Fibroblast of the conjunctiva (primary cell): ENCODE measurements at places on chromosomes 6 and 20.
A peak's percentile ranks its signal among the peaks of the same experiment; 100 is the strongest.

DNA sequence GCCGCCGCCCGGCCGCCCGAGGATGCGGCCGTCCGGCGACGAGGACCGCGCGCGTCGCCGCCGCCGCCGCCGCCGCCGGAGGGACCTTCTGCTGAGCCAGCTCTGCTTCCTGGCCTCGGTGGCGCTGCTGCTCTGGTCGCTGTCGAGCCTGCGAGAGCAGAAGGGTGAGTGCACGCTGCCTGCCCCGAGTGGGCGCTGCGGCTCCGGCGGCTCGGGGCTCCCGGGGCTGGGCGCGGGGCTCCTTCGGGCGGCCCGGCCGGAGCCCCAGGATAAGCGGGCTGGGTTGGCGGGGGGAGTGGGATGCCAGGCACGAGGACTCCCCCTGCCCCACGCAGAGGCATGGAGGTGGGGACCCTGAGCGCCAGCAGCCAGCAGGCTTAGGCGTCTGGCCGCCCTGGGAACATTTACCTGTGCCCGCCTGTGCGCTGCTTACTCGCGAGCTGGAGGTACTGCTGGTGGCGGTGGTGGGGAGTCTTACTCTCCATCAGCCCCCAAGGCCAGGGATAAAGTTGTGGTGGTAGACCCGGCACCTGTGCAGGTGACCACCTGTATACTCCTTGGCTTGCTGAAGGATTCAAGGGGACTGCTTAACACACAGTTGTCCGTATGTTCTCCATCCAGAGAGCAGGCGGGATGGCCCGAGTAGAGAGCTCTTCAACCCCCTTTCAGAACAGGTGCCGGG, 520 bp downstream of the SLC24A3 start:
- DNase-seq, result peak; percentile 9

DNA sequence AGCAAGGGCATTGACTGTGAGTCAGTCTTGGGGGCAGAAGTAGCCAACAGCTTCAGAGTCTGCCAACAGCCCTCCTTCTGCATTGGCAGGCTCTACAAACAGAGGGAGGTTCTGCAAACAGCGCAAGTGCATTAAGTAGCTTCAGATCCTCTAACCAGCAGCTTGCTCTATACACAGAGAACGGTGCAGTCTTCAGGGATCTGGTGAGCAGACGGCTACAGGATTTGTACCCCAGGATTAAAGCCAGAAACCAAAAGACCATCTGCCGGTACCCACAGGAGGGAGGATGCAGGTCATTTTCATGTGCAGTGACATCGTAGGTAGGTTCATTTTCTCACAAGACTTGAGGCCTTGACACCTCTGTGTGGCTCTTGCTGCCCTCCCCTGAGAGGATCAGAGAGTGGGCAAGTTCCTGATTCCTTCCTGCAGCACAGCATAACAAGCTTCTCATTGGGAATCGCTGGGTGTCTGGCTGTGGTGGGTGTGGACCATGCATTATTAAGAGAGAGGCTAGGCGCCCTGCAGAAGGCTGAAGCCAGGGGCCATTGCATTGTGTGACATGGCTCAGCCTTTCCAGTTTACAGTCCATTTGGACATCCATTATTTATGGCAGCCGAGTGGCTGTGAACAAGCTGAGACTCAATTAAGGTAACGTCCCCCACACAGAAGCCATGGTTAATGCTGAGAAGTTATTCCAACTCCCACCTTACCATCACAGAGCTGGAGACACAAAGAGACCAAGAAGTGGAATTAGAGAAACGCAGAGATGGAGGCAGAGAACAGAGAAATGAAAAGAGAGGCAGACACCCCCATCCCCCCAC, 250.0 kb downstream of the LRFN2 start:
- DNase-seq, result no peak

- peak; percentile 69 for DNase-seq
These were observed 567 bp upstream of the FNDC11 start for GRCh38 chr20:63553251-63553932.

DNA sequence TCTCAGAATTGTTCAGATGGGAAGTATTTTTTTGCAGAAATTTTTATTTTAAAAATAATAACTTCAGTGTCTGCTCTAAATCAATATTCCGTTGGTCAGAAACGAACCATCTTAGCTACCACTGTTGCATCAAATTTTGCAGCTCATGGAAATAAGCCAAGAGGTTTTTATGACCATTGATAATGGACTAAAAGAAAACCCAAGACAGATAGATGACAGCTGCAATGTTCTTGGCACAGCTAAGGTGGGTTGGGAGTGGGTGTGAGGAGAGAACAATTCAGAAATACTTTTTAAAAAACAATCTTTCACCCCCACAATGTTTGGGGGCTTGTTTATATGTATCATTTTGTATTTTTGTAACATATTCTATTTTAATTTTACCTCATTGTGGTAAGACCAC, 121.1 kb downstream of the PDE7B start:
- DNase-seq, result no peak

DNA sequence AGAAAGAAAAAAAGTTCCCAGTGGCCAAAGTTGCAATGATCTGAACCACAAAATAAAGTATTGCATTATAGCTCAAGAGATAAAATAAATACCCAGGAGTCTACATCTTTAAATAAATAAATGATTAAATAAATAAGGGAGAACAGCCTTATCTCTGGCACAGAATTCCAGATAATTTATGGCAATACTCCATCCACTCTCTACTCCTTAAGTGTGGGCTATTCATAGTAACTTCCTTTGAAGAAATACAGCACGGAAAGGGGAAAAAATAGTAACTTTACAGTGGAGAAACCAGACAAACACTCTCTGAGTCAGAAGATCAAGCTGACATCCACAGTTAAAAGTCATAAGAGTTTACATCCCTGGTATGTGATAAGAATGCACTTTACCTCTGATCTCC, 11.6 kb downstream of the AURKA start:
- DNase-seq, result no peak

DNA sequence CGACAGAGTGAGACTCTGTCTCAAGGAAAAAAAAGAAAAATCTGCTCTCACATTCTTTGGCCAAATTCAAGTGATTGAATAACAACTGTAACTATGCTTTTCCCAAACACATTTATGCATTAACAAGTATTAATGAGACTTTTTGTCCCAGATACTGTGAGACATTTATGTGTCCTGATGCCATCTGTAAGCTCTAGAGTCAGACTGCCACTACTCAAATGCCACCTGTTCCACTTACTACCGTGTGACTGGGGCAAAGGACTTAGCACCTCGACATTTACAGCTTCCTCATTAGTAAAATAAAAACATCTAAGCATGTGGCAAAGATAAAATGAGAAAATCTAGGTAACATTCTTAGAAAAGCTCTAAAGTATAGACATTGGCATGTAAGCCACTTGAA, 178.1 kb upstream of the MARCKS start:
- DNase-seq, result no peak

- no peak for DNase-seq
These were observed 18.4 kb downstream of the SCP2D1 start for GRCh38 chr20:18831830-18832499.

DNA sequence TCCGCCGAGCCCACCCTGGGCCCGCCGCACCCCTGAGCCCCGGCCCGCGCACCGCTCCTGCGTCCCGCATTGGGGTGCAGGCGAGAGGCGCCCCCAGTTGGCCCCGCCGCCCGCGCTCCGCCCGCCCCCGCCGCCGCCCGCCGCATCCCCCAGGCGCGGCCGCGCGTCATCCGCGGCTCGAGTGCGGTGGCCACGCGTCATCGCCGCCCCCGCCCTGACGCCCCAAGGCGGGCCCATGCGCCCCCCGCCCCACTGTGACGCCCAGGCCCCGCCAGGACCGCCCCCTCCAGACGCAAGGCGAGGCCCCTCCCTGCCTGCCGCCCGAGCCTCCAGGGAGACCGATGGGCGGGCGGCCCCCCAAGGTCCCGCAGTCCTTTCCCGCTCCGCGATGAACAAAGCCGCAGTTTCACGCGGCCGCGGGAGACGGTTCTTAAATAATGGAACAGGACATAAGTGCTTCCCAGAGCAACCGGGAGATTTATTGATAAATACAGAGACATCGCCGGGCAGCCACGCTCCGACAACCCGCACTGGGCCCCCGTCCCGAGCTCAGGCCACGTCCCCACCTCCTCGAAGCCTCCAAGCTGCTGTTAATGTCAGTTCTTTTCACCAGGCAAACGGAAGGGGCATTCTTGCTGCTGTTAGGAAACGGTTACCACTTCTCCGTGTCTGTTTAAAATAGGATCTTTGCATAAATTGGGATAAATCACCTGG, at the start of gene ANKRD60:
TSS of gene ANKRD60 (minus strand) at position 170 of the 714 bp plus-strand sequence. CDS start at position 170, 0 bp downstream.
- DNase-seq, result no peak

DNA sequence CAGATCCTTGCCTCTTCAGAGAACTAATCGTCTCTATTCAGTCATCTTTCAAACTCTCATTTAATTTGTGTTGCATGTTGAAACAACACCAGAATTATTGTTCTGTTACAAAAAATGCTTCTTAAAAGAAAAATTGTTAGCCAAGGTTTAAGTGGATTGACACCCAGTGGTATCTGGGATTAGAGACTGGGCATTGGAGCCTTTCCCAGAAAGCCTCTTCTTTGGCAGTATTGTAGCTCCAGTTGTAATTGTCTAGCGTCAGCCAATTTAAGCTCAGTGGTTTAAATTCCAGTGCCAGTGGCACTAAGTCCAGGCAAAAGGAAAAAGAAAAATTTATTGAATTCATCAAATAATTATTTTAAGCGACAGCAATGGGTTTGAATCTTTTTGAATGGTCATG, 801 bp downstream of the CCDC28A start:
- DNase-seq, result no peak

DNA sequence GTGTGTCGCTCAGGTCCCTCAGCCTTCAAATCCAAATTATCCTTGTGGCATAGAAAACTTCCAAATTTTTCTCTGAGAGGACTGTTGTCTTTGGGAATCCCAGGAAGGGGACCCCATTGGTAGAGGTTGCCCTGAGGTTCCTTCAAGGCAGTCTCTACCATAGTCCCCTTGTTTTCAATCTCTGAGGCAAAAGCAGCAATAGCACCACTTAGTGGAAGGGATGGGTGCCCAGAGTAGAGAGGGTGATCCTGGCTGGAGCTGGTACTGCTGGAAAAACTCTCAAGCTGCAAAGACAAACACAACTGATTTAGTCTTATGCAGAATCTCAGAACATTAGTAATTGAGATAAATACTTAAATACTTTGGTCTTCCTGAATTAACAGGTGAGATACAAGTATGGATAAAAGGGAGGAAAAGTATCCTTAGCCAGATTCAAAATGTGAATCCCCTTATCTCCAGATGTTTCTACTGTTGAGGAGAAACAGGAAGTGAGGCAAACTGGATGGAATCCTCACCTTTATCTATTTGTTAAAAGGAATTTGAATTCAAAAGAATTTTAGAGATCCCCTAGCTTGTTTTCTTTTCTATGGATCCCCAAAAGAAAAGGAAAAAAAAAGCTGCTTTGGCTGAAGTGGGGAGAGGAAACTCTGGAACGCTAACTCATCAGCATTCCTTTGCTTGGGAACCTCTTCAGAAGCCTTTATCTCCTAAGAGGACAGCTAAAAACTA, 13.4 kb downstream of the ZNF318 start:
- no peak for DNase-seq
